ENCODE measurements at places on chromosomes 5 and 9.

DNA sequence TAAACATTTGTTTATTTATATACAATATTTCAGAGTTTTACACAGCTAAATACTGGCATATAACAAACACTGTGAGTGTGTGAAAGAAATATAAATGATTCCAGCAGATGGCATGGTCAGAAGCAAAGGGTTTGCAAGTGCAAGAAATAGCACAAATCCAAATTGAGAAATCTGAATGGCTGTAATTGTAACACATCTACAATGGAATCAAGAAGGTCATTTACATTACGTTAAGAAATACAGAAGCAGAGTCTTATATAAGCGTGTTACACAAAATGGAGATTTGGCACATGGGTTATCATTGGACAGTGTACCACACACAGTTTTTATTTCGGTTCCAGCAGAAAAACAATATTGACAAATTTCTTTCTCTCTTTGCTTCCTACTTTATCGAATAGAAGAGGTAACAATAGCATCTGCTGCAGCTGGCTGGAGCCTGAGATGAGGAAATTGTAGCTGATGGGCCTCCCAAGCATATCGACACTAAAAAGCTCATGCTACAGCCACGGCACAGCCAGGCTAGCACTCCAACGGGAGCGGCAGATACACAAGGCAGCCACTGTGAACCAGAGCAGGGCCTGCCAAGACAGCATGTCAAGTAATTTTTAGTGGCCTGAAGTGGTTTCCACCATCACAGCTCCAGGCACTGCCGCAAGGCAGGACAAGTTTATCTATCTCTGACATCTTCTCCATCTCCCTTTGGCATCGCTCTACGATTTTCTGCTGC lies 564.6 kb upstream of the DMAC1 start:
- no peak for DNase-seq

GRCh38 chr5:98934546-98934945 lies 5.7 kb upstream of the CHD1 start:
- DNase-seq = no peak

- DNase-seq = peak; percentile 58
Measured at GRCh38 chr5:33721491-33722200, 170.1 kb downstream of the ADAMTS12 start.

GRCh38 chr9:94812343-94812742 lies 85.8 kb downstream of the AOPEP start:
- peak; percentile 38 for DNase-seq

DNA sequence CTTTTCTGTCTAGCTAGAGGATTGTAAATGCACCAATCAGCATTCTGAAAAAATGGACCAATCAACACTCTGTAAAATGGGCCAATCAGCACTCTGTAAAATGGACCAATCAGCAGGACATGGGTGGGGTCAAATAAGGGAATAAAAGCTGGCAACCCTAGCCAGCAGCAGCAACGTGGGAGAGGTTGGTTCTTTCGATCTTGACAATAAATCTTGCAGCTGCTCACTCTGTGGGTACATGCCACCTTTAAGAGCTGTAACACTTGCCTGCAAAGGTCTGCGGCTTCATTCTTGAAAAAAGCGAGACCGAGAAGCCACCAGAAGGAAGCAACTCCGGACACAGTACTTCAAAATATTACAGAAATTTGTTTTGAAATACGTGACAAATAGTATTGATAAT lies 424.6 kb upstream of the CDH9 start:
- DNase-seq = no peak

DNA sequence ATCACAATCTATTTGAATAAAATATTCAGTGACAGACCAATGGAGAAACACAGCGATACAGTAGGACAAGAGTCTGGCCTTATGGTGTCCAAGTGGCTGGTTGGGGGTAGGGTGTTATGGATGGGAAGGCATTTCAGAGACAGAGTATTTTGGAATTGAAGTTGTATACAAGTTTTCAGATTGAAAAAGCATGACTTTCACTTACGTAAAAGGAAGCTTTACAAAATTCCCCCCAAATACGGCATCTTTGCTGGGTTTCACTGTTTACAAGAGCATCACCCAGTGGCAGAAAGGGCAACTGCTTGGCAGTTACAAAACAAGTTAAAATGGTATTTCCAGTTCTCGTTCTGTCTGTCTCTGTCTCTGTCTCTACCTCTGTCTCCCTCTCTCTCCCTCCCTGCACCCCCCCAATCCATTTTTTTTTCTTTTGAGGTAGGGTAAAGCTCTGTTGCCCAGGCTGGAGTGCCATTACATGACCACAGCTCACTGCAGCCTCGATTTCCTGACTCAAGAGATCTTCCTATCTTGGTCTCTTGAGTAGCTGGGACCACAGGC lies 86.2 kb downstream of the PTPN3 start:
- DNase-seq = peak; percentile 36

GRCh38 chr9:83972286-83972685 lies 7.7 kb downstream of the HNRNPK start:
- DNase-seq = no peak

DNA sequence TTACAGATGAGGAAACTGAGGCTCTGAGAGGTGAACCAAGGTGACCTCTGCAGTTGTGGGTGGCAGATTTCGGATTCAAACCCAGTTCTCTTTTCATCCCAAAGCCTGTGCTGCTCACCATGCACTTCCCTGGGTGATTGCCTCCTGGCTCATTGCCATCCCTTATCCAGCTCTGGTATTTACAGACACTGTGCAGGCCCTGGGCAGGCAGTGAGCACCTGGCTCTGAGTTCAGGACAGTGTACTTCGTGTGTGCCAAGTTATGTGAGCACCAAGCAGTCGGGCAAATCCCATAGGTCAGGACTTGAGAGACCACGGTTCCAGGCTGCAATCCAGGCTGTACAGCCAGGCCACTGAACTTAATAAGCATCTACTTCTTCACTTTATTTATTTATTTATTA lies 1.4 kb downstream of the LRSAM1 start:
- no peak for DNase-seq

DNA sequence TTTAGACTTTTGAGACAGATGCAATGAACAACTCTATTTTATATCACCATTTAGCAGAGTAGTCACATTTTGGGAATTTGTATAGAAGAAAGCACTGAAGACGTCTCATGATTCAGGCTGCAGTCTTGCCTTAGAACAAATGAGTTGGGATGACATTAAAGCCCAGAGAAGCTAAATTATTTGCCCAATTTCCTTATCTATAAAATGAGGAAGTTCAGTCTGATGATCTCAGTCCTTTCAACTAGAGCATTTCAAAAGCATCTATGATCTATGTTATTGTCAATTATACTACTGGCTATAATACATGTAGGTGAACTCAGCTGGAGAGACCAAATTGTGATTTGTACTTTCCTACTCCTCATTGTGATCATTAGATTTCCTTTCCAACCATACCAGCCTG lies 154.1 kb downstream of the OSTF1 start:
- DNase-seq = no peak

- DNase-seq = no peak
Measured at GRCh38 chr5:72191404-72191803, 84.1 kb downstream of the MAP1B start.

GRCh38 chr5:68751661-68752060 lies 342.2 kb upstream of the SLC30A5 start:
- DNase-seq = no peak

Measured in astrocyte of the cerebellum (primary cell).